Right forelimb (tissue), 1 donor: ENCODE measurements at places on chromosomes 12 and 14.

- DNase-seq, result no peak
These were observed 96.3 kb downstream of the PAX9 start for GRCh38 chr14:36757734-36758601.

DNA sequence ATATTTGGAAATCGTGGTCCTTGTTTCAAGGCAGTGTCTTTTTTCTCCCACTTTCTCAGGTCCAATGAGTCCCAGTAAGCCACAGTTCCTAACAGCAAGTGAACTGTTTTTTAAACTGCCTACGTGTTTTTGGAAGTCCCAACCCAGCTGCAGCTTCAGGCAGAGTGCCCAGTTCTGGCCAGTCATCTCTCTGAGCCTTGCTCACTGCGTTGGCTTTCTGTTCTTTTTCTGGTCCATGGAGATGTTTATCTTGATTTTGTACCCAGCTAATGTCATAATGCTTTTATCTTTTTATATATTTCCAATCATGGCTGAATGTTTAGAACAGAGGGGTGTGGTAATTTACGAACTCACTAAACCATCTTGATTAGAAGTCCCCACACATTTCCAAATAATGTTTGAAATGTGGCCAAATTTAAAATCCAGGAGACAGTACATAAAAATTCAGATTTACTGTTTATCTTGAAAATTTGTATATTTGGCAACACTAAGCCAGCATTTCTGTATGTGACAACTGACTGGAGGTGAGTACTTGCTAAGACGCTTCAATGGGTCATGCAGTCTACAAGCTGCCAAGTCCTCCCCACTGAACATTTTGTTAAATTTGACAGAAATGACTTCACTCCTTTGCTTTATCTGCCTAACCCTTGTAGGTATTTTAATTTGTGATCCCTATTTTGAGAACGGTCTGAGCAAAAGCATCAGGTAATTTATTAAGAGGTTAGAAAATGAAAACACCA, 46.1 kb upstream of the OTOGL start:
- DNase-seq, result no peak

DNA sequence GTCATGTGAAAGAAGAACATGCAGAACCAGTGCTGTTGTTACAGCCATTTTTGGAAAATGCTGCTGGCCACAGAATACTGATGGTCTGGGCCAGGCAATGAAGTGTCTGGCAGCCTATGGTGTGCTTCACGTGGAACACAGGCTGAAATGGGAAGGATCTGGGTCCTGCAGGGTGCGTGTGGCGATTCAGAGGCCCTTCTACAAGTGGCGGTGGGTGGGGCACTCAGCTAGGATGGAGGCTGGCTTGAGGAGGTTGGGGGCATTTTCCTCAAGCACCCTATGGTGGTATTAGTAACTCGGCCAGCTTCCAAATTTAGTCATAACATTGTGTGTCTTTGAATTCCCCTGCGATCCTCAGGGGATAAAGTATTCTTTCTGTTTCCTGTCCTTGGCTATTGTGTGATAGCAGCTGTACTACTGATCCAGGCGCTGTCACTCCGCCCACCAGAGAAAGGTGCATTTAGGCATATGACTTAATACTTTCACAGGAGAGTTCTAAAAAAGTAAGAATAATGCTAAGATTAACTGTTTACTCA, 9.2 kb upstream of the RAD52 start:
- no peak for DNase-seq

DNA sequence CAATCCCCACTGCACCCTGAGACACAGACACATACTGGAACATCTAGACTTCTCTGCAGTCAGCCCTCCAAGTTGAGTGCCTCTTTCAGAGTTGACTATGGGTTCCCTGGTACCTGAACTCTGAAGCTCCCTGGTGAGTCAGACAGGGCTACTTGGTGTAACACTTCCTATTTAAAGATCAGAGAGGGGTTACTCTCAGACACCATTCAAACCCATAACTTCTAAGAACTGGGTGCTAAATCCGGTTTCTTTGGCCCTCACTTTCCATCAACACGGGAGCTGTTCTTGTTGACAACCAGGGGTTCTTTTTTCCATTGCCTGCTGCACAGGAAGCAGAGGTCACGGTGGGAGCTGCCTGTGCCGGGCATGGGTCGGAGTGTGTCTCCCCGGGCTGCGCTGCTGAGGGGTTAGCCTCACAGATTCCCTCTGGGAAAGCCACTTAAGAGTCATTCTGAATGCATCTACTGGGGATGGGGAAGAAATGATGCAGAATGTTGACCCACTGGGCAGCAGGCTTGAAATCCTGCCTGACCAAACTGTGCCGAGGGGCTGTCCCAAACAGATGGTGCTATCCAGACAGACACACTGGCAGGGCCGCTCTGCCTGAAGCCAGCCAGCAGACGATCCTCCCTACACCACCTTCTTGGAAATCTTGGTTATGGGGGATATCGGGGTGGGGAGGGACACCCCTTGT, 74.1 kb downstream of the PITPNM2 start:
- DNase-seq, result no peak

- no peak for DNase-seq
These were observed 94.7 kb upstream of the OR4E1 start for GRCh38 chr14:21768116-21768874.
